ENCODE measurements at places on chromosomes 11 and 22. TPM values are rescaled to one million over a fixed set of nuclear protein-coding genes. Genes with fewer than 3 reads are reported as not detected.

DNA sequence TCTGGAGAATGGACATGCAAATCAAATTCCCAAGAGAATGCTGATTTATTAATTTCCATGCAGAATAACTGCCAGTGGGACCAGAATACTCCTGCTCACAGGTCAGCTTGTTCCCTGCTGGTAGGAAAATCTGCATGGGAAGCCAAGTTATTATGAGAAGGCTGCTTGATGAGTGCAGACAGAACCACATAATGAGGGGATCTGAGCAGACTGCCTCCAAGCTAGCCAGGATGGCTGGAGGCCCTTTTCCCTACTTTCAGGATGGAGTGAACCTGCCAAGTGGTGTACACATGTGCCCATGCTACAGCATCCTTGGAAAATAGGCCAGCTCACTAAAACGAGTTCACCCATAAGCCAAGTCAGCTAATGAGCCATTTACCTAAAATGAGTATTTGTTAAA is 55.2 kb upstream of the ZBED5 start:
- no peak overlapping the region for H3K4me3 ChIP-seq
- no peak for DNase-seq
- H3K4me1 ChIP-seq: peaks cover 40% of the 10 kb centered on the region

Gene FOLR1
- 64.9 TPM for total RNA-seq

DNA sequence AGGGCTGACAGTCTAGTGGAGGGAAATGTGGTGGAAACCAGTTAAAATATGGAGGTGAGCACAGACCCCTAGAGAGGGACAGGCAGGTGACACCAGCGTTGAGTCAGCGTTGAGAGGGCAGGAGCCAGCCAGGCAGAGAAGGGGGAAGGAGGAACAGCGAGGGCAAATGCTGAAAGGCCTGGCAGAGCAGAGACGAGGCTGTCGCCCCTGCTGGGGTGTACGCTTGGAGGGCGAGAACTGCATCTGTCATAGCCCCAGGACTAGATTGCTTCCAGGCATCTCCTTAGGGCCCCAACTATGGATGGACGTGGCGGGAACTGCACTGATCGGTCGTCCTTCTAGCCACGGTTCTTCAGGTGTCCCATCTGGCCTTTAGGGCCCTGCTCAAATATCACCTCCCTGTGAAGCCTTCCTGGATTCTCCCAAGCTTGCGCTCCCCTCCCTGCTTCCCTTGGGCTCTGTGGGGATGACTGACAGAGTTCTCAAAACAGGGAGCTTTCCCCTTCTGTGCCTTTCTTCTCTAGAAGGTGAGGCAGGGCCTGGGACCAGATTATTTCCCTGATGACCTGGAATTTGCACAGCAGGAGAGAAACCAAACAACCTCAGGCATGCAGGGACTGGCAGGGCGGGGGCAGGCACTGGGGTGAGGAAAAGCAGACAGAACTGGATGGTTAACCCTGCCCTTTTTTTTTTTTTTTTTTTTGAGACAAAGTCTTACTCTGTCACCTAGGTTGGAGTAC is 11.1 kb downstream of the SYNGR1 start:
- peaks cover 5% of the 10 kb centered on the region for H3K4me1 ChIP-seq
- no peaks in the 10 kb centered on the region for H3K36me3 ChIP-seq
- no peak overlapping the region for H3K27ac ChIP-seq
- peak; percentile 31 for DNase-seq

DNA sequence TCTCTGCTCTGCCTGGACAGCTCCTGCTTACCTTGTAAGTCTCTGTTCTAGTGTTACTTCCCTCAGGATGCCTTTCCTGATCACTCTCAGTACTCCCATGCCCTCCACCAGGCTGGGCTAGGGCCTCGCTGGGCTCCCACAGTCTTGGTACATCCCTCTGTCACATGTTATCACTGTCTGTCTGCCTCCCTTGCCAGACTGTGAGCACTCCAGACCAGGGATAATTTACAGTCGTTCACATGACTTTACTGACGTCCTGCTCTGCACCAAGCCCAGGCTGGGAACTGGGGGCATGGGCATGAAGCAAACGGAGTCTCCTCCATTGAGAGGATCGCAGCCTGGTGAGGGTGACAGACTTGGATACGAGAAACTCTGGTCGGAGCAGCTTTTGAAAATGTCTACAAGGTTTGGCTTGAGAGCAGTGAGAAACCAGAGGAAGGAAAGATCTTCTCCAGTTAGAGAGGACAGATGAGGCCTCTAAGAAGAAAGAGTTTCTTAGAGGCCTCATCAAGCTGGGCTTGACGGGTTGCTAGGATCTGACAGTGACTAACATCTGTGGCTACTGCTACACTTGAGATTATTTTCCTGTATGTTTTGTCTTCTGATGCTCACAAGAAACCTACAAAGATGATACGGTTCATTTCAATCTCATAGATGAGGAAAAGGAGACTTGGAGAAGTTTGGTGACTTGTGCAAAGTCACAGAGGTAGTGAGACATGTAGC is 12.5 kb downstream of the USP35 start:
- no peak overlapping the region for H3K4me3 ChIP-seq
- H3K27ac ChIP-seq: no peak overlapping the region
- no peaks in the 10 kb centered on the region for H3K4me1 ChIP-seq
- H3K27me3 ChIP-seq: no peaks in the 10 kb centered on the region

Data from thyroid gland (tissue), 4 donors.